ENCODE measurements at places on chromosomes 3 and 15.

DNA sequence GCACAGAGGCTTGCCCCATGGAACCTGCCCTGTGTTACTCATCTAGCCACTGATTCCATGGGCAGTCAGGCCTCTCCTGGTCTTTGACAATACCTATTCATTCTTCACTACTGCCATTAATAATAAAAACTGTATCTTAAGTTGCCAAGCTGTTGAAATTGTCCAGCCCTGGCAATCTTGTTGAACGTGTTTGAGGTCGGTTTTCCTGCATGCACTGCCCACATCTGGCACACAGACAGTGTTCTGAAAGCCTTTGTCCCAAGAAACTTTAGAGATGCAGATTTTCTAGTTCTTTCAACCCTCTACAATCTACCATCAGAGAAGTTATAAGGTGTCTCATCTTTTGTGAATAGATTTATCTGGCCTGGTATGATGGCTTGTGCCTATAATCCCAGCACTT, 567.2 kb upstream of the NECTIN3 start:
- DNase-seq: no peak

GRCh38 chr15:84970843-84971242, 10.8 kb upstream of the PDE8A start:
- DNase-seq: no peak

DNA sequence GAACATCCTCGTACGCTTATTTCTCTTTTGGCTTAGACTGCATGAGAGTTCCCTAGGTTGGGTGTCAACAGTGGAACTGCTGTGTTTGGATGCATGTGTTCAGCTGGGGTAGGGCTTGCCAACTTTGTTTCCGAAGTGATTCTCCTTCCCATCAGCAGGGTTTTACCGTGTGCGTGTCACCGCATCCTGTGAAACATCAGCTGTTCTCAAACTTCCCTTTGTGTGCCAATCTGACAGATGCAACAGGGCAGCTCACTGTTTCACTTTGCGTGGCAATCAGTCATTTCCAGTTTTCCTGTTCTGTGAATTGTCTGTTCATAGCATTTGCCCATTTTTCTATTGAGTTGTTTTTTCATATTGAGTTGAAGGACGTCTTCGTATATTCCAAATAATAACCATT, 218.8 kb downstream of the VPS13C start:
- DNase-seq: no peak

- no peak for DNase-seq
These were observed 533.7 kb upstream of the ATP11B start for GRCh38 chr3:182259579-182259978.

DNA sequence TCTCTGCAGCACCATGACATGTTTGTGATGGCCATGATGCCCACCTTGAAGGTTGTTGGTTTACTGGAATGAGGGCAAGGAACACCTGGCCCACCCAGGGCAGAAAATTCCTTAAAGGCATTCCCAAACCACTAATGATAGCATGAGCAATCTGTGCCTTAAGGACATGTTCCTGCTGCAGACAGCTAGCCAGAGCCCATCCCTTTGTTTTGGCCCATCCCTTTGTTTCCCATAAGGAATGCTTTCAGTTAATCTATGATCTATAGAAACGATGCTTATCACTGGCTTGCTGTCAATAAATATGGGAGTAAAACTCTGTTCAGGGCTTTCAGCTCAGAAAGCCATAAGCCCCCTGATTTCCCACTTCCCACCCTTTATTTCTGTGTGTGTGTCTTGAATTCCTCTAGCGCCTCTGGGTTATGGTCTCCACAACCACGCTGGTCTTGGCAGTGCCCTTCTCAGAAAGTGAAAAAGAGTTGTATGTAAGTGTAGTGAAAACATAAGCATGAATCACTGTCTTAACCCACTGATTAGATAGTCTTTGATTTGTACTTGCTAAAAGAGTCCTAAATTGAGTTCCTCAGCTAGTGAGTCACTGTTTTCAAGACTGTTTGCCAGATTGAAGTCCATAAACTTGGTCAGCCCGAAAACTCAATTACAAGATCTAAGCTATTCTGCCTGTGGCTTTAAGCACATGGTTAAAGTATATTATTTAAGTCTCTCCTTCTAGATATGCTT, 19.0 kb upstream of the CCR2 start:
- no peak for DNase-seq

- no peak for DNase-seq
These were observed 3.2 kb downstream of the HTR3E start for GRCh38 chr3:184099806-184100686.

DNA sequence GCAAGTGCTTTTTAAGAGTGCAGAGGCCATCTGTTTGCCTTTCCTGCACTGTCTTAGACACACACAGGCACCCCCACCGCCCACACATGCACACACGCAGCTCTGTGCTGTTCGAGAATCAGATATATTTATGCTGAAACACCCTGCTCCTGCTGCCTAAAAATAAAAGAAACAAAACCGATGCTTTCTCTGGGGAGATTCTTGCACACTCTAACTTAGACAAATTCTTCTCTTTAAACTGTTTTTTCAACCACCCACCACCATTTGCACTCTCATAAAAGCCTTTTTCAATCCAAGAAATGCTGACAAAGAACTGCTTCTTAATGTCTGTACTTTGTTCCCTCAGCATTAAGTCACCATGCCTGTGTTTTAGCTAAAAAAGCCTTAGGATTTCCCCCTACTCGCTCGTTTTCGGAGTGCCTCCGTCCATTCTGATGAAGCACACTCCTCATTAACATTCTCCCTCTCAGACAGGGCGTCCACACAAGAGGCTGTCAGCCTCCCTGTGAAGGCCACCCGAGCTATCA, 26.2 kb downstream of the SLC12A8 start:
- no peak for DNase-seq

- DNase-seq: no peak
These were observed 73.9 kb downstream of the LSM3 start for GRCh38 chr3:14252321-14253021.

DNA sequence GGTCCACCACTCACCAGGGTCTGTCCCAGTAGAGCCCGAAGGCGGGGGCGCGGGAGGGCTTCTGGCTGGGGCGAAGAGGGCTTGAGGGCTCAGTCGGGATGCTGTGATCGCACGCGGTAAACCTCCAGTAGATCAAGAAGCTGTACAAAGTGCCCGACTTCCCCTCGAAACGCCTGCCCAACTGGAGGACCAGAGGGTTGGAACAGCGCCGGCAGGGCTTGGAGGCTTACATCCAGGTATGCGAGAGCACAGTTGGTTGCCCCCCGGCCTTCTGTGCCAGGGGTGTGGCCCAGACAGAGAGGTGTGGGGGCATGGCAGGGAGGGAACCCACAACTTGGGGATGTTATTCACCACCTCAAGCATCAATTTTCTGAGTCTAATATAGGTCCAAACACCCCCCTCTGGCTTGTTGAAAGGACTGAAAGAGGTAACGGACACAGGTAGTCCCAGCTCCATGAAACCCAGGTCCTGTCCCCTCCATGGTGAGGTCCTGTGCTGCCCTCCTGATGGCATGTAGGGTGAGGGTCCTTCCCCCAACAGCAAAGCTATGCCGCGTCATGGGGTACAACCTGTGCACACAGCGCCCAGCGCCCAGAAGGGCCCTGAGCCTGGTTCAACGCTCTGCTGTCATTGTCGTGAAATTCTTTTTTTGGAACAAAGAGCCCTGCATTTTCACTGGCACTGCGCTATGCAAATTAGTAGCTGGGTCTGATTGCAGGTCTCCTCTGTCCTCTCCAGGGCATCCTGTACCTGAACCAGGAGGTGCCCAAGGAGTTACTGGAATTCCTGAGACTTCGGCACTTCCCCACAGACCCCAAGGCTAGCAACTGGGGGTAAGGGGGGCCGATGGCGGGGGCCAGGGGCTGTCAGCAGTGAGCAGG, 1.2 kb downstream of the SNX22 start:
- no peak for DNase-seq

DNA sequence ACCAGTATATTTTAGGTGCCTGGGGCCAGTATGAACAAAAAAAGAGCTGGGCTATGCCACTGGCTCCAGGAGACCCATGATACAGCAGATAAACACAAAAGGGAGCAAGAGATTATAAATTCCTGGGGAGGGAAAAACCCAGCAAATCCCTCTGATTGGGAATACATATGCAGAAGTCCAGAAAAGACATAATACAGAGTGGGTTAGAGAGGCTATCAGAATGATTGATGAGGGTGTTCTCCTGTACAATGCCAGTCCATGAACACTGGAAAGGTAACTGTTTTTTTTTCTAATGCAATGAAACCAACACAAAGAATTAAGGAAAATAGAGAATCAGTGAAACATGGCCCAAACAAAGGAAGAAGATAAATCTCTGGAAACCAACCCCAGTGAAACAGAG, 5.4 kb upstream of the VPS39 start:
- no peak for DNase-seq

- DNase-seq: no peak
These were observed 839.5 kb downstream of the EPHA3 start for GRCh38 chr3:89946884-89947283.

- no peak for DNase-seq
These were observed 36.7 kb downstream of the MAP2K5 start for GRCh38 chr15:67579164-67579563.

GRCh38 chr3:46934072-46934471, 42.5 kb downstream of the CCDC12 start:
- no peak for DNase-seq

GRCh38 chr15:92801774-92802464, 98.2 kb upstream of the CHD2 start:
- DNase-seq: no peak

DNA sequence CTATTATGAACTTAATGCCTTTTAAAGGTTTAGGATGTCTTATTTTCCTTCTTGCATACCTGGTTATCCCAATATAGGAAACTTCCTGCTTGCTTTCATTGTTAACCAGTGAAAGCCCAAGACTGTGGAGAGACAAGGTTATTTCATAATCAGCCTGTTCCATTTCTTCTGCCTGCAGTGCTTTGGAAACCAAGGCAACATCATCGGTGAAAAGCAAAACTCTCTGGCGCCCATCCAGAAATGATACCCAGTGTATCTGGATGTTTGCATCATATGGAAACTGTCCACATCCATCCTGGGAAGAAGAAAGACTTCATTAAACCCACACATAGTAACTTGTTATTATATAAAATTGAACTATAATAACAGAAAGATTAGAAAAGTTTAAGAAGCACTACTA, 170.1 kb downstream of the VPS13C start:
- no peak for DNase-seq

- DNase-seq: no peak
These were observed 19.6 kb downstream of the PARP14 start for GRCh38 chr3:122700193-122700592.

DNA sequence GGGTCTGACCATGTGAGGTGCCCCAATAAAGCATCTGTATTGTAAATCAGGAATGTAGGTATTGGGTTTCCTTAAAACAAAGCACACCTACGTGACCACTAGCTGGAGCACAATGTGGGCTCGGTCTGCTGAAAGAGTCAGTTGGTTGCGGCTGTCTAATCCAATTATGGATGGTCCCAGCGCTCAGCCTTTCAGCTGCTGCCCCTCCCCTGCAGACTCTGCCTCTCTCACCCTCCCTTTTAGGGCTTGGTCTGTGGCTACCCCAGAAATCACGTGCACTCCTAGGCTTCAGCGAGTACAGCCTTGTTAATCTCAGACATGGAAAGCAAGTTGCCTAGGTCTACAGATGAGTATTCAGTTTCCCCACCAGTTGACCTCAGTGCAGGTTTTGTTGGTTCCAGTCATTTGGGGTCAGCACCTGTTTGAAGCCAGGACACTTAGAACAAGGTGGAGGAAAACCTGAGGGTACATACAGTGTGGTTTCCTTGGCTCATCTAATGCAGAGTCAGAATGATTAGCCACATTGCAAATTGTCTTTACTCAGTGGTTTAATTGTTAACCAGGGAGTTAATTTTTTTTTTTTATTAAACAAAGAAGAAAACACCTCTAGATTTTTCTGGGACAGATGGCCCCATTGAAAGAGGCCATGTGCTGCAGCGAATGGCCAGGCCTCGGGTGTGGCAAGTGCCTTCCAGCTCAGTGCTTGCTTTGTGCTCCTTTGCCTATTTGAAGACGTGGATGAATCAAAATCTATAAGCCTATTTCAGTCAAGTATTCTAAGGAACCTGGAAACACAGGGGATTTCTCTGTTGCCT, 137.7 kb downstream of the IGF1R start:
- no peak for DNase-seq

DNA sequence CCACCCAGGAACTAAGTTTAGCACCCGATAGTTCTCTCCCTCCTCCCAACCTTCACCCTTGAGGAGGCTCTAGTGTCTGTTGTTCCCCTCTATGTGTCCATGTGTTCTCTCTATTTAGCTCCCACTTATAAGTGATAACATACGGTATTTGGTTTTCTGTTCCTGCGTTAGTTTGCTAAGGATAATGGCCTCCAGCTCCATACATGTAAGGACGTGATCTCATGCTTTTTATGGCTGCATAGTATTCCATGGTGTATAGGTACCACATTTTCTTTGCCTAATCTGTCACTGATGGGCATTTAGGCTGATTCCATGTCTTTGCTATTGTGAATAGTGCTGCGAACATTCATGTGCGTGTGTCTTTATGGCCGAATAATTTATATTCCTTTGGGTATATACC, 66.9 kb upstream of the TRA2B start:
- DNase-seq: no peak

GRCh38 chr3:12638105-12638504, 25.8 kb downstream of the RAF1 start:
- DNase-seq: no peak

DNA sequence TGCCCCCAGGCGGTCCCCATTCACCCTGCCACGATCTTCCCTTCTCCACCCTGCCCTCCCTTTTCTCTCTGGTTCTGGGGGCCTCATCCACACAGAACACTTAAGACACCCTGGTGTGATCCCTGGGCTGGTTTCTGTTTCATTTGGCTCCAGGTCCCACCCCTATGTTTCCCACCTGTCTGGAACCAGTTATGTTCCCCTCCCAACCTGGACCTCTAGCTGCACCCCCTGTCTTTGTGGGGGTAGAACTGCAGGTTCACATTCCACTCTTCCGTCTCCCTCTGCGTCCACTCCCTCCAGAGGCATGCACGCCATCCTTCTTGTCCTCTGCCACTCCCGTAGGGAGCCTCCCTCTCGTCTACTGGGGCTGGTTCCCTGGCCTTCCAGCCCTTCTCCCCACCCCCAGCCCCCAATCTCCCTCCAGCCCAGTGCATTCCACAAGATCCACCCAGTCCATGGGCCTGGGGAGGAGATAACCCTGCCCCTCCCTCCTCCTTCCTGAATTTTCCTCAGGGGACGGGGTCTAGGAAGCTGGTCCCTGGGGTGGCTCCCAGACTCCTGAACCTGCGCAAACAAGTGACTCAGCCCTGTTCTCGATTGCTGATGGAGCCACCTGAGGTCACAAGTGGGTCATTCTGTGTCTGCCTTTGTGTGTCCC, 73.8 kb downstream of the ABTB1 start:
- DNase-seq: no peak

- no peak for DNase-seq
These were observed 290.9 kb downstream of the LSAMP start for GRCh38 chr3:116154389-116154788.

GRCh38 chr15:45384700-45385099, 6.4 kb upstream of the GATM start:
- DNase-seq: no peak

DNA sequence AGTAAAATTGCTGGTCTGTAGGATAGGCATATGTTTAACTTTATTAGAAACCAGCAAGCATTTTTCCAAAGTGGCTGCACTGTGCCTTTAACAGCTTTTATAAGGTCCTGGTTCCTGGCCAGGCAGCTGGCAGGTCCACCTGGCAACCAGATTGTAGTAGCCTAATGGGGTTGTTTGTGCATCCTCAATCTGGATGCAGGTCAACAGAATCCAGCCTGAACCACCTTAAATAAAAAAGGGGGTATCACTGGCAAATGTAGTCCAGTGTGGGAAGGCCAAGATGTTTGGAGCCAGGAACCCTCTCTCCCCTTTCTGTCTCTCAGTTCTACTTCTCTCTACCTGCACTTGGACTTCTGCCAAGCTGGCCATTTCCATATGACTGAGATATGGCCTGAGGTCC, 200.3 kb downstream of the ZNF621 start:
- DNase-seq: no peak

All from CD4-positive, alpha-beta T cell treated with Interleukin-6 at 100 ng/mL for 8 hours (primary cell).